ENCODE measurements at places on chromosomes 11 and 22.

DNA sequence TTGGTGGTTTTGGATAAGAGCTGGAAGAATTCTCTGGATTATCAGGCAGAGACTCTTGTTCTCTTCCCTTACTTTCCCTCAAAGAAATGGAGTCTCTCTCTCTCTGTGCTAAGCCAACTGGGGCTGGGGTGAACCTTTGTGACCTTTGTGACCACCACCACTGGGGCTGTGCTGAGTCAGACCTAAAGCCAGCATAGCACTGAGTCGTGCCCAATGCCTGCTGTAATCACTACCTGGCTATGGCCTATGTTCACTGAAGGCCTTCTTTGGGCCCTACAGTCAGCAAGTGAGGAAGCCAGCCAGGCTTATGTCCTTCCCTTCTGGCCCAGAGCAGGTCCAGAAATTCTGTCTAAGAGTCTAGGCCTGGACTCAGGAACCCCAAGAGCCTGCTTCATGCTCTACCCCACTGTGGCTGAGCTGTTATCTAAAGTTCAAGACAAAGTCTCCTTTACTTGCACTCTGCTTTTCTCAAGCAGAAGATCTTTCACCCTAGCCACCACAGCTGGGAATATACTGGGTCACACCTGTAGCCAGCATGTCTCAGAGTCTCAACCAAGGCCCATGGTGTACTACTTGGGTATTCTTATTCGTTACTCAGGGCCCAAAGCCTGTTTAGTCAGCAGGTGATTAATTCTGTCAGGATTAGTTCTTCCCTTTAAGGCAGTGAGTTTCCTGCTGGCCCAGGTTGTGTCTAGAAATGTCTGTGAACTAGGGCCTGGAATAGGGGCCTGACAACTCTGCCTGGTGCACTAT is 86.0 kb downstream of the EHF start:
- DNase-seq = no peak

- no peak for DNase-seq
Observed at GRCh38 chr11:118783724-118784495, 7.1 kb downstream of the DDX6 start.

DNA sequence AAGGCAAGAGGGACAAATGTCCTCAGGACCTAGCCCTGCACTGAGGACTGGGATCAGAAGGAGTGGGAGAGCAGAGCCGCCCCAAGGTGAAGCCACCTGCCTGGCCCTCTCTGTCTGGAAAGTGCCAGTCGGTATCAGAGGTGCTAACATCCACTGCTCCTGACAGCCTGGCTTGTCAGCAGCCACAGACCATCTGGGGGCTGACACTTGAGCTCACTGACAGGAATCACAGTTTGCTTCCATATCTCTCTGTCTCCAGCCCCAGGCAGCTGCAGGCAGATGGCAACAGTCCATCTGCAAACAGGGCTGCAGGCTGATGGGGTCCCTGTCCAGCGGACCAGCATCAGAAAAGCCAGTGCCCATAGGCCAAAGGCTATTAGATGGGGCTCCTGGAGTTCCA is 5.5 kb downstream of the OPCML start:
- DNase-seq = no peak

DNA sequence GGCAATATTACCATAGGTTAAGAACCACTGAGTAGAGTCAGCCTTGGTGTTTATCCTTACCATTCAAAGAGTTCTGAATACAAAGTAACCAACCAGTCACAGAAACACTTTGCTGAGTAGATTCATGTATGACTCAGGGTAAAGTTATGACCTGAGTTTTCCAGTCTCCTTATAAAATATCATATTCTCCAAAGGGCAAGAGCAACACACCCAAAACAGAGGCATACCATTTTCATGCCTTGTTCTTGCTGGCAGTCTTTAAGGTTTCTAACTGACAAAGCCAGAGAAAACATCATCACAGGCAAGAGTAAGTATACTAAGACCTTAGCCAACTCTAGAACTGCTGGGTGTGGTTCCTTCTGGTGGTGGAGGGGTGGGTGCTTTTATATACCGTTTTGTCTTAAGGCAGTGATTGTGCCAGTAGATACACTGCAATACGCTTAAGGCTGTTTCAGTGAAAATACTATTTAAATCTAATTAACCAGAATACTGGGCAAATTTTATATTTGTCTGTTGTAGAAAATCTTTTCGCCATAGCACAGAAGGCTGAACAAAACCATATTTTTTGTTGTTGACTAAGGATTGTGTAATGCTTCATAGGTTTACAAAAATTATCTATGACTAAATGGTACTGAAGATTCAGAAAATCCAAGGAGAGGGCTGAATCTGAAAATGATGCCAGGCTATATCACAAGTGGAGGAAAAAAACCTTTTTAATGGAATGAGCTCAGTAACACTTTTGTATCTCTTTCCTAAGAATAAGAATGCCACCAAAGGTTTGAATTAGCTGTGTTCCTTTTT is 3.0 kb downstream of the ATL3 start:
- peak; percentile 76 for DNase-seq

DNA sequence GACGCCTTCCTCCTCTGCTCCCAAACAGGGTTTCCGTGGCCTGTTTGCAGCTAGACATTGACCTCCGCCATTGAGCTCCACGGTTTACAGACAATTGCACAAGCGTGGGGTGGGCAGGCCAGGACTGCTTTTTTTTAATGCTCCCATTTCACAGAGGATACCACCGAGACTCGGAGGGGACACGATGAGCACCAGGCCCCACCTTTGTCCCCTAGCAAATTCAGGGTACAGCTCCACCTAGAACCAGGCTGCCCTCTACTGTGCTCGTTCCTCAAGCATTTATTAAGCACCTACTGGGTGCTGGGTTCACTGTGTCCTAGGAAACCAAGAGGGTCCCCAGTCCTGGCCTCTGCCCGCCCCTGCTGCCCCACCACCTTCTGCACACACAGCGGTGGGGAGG is 12.2 kb downstream of the RASD2 start:
- no peak for DNase-seq

DNA sequence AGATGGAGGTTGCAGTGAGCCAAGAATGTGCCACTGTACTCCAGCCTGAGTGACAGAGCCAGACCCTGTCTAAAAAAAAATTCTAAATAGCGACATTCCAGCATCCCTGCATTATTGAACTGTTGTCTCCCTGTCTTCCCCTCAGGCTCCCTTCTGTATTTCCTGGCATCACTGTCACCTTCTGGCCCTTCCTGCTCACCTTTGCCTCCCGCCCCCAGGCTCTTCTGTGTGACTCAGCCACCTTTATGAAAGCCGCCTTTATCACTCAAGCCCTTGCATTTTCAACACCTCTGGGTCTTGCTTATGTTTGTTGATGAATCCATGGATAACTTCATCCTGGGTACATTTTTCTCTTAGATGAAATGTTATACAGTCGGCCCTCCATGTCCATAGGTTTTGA is 21.1 kb downstream of the UBASH3B start:
- no peak for DNase-seq

GRCh38 chr11:106322106-106322505 is 244.6 kb downstream of the AASDHPPT start:
- no peak for DNase-seq

- DNase-seq = no peak
Observed at GRCh38 chr11:96130061-96130620, 206.2 kb upstream of the MTMR2 start.

DNA sequence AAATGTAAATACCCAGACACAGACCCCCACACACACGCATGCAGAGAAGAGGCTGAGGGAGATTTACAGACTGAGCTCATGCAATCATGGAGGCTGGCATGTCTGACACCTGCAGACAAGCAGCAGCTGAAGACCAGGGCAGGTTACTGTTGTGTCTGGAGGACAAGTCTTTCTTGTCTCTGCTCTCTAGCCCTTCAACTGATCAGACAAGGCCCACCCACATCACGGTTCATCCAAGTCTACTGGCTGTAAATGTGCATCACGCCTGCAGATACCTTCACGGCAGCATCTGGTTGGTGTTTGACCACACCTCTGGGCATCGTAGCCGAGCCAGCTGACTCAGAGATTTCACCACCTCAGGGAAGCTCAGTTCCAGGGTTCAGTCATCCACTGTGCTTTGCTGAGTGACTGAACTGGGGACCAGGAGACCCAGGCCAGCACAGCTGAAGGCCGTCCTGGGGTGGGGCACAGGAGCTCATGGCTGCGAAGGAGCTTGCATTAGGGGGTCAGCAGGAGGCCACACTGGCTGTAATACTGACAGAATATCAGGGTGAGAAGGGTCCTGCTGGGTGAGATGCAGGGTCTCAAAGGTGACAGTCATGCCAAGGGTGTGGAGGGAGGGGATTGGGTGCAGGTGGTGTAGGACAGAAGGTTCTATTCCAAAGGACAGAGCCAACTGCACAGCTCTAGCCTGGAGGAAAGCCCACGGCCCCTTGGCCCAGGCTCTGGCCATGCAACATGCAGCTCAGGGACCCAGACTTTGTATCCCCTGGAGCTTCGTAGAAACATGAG is 304.9 kb downstream of the BRD1 start:
- no peak for DNase-seq

GRCh38 chr11:75499423-75500190 is 26.1 kb downstream of the GDPD5 start:
- DNase-seq = peak; percentile 89

GRCh38 chr11:128723531-128723930 is 29.7 kb downstream of the FLI1 start:
- DNase-seq = no peak

GRCh38 chr22:48679656-48680555 is 1147.8 kb downstream of the BRD1 start:
- DNase-seq = no peak

- no peak for DNase-seq
Observed at GRCh38 chr11:67651976-67652781, 1.6 kb upstream of the ACY3 start.

DNA sequence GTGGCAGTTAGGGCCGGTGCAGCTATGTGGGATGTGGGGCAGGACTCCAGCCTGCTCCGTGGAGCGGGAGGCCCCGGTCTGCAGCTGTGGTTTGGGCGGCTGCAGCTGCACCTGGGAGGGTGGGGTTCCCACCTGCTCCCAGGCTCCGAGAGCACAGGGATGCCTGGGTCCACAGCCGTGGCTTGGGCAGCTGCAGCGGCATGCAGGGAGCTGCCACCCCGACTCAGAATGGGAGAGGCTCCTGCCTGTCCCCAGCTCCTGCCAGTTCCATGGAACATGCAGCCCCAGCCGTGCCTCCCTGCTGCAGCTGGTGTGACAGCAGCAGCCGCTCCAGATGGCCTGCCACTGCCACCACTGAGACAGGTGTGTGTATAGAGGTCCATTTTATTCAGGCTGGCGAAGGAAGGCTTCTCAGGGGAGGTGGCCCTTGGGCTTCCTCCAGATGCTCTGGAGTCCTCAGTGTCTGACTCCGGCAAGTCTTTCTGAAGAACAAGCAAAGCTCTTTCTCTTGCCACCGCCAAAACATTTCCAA is 21.8 kb upstream of the UPK3A start:
- DNase-seq = no peak

- DNase-seq = no peak
Observed at GRCh38 chr11:93216511-93217101, 18.8 kb upstream of the SLC36A4 start.

GRCh38 chr22:19629720-19630419 is 84.4 kb upstream of the SEPTIN5 start:
- peak; percentile 75 for DNase-seq

- no peak for DNase-seq
Observed at GRCh38 chr11:69367211-69367964, 73.4 kb downstream of the MYEOV start.

GRCh38 chr11:92245700-92246271 is 21.2 kb downstream of the FAT3 start:
- no peak for DNase-seq

DNA sequence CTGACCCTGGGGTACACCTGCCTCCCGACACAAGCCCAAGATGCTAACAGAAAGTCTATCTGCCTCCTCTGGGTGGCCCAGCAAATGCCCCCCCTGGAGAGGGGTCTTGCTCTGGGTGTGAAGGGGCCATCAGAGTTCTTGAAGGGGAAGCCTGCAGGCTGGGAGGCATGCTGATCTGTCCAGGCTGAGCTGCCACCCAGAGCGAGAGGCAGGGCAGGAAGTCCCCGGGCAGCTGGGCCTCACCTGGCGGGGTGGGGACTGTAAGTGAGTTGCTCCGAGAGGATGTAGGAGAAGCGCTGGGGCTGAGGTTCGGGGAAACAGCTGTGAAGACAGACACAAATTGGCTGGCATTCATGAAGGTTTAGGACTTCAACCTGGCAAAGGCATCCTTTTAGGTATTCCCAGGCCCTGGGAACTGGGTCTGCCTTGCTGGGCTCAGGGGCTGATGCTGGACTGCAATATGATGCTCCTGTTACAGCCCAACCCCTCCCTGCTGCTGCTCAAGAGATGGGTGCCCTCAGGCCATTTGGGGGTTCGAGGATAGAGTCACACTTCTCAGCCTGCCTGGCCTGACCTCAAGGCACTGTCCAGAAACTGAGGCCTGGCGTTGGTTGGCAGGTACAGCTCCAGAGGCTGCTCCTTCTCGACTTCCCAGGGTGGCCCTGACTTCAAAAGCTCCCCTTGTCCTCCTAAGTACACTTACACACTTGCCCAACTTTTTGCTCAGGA is 60.2 kb upstream of the LYVE1 start:
- no peak for DNase-seq

- no peak for DNase-seq
Observed at GRCh38 chr11:118380571-118380970, 20.8 kb upstream of the ATP5MG start.

GRCh38 chr11:15926071-15926470 is 430.3 kb downstream of the SOX6 start:
- no peak for DNase-seq

DNA sequence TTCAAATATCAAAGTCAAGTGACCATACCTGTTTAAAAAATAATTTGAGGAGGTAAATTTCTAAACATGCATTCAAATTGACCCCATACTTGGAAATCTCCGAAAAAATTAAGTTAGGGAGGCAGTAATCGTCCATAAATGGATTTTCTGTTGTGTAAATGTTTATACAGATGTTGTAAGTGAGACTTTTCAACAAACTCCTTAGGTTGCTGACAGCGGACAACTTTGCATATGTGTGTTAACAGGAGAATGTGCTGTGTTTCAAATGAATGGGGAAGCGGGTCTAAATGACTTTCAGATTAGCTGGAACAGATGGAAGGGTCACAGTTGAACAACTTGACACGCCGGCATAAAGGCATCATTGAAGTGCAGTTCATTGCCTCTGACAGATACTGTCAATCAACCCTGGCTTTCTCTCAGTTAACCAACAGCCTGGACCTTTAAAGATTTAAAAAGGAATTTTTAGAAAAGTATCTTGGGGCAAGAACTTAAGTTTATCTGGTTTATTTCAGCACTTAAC is 98.2 kb upstream of the DBX1 start:
- no peak for DNase-seq

DNA sequence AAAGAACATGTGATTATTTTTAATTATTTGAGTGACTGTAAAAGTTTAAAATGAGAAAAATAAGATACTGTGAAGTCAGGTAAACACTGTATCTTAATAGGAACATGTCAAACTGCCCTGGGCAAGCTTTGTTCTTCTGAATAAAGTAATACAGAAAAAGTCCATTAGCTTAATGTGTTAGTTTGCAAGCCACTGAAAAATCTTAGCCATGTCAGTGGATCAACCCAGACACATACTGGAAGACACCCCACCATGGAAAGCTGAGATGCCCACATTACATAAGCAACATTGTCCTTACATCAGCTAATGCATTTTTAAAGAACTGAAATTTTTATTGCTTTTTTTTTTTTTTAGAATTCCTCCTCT is 155.2 kb downstream of the BBOX1 start:
- no peak for DNase-seq
